Fibroblast of gingiva (primary cell): ENCODE measurements at places on chromosomes 3 and 15.

GRCh38 chr3:62965311-62965710 lies 90.1 kb upstream of the CADPS start:
- no peak for DNase-seq

DNA sequence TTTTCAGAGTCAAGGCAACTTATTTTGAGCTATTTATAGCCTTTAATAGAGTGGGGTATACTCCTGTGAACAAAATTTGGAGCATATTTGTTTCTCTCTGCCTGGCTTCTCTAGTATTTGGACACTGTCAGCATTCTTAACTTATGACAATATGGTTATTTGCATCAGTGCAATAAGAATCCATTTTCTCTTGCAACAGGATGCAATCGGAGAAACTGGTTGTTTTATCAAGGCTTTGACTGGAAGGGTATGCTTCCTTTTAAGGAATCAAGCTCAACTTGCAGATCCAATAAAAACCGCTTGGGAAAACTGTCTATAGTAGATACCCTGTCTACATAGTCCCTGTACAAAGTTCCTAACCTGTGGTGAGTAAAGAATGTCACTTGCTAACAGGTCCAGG lies 106.7 kb downstream of the DPH6 start:
- peak; percentile 90 for DNase-seq

DNA sequence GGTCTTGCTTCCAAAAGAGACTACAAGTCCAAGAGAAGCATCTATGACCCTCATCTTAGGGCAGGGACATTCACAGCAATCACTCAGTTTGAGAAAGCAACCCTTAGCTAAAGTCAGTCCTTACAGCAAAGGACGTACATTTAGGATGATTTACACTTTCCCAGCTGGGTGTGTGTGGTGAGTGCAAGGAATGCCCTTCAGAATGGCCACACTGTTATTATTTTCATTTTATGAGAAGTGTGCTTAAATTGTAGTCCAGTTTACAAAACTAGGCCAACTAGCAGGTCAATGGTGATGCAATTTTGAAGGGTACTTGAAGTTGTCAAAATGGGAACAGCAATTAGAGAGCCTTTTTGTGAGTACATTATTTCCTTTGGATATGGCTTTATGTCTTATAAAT lies 26.0 kb upstream of the CCK start:
- DNase-seq = no peak

DNA sequence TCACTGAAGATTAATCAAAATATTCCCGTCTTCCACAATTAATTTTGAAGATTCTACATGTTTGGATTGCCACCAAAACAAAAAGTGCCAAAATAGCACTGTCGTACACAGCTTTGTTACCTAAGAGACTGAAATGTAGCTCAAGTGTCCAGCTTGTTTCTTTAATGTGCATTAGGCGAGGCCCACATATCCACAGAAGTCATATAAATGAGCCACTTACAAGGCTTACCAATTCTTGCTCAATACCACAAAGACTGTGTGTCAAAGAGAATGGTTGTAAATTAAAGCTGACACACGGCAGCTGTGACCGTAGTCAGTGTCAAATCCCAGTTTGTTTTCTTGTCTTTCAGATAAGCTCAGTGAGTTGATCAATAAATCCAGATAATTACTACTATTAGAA lies 639.4 kb upstream of the TBL1XR1 start:
- DNase-seq = peak; percentile 93

- DNase-seq = peak; percentile 49
These were observed 47.2 kb downstream of the MCF2L2 start for GRCh38 chr3:183381179-183381578.

- no peak for DNase-seq
These were observed 157.4 kb upstream of the PFN2 start for GRCh38 chr3:150128126-150128525.

- DNase-seq = peak; percentile 44
These were observed 52.2 kb downstream of the ABI3BP start for GRCh38 chr3:100941041-100941440.
